HFFc6 (cell line): ENCODE measurements at places on chromosomes 12 and 14. TPM values are rescaled to one million over a fixed set of nuclear protein-coding genes. Genes with fewer than 3 reads are reported as not detected.

The CD163 gene
- total RNA-seq: 0.06 TPM in 1 of 3 replicates, not detected in the others

The LRRK2 gene
- 0.48 to 1.6 TPM (median 0.53 TPM) in 3 replicates for total RNA-seq

The TMEM117 gene
- total RNA-seq: 5.5 and 6.8 TPM in 2 replicates

The RERGL gene
- not detected in 3 replicates for total RNA-seq

The FSCB gene
- not detected in 3 replicates for total RNA-seq

The CABP1 gene
- 0.21 and 1.5 TPM in 2 replicates for total RNA-seq

The SLC2A14 gene
- total RNA-seq: 0.07 to 0.09 TPM in 2 of 3 replicates, not detected in the other

The ESRRB gene
- not detected in 3 replicates for total RNA-seq

The PLXNC1 gene
- 0.40 and 0.50 TPM in 2 replicates for total RNA-seq

The OR10G3 gene
- not detected in 3 replicates for total RNA-seq

The IL31 gene
- total RNA-seq: not detected in 3 replicates
